ENCODE measurements at places on chromosomes 4 and X. TPM values are rescaled to one million over a fixed set of nuclear protein-coding genes. Genes with fewer than 3 reads are reported as not detected.

DNA sequence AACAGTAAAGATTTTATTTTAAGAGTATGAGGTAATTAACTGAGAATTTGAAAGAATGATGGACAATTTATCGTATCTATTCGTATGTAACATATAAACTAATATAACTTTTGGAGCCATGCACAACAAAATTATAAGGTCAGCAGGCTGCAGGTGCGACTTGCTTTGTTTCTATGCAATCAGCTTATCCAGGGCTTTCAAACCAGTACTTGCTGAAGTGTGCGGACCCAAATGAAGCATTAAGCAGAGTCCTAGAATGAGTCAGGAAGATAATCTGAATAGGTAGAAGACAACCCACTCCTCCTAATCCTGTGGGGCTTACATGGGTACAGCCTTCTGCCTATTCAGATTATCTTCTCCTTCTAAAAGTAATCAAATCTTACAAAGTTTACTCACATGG, 2.1 kb downstream of the NSD2 start:
- no peak for DNase-seq

- no peak for DNase-seq
Observed at GRCh38 chrX:152641996-152642395, 4.3 kb downstream of the GABRQ start.

DNA sequence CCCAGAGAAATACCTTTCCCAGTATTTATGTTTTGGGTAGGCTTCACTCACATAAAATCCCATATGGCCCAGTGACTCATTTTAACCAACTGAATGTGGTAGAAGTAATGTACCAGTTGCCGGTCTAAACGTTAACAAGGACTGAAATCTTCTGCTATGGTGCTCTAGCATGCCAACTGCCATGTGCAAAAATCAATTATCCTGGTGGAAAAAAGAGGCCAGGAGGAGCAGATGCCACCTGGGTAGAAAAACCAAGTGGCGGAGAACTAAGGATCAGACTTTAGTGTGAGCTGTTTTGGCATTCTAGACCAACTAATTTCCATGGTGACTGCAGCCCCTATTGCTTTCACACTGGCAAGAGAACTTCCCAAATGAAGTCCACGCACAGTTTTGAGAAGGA, 1660.7 kb upstream of the ADGRL3 start:
- DNase-seq = no peak

DNA sequence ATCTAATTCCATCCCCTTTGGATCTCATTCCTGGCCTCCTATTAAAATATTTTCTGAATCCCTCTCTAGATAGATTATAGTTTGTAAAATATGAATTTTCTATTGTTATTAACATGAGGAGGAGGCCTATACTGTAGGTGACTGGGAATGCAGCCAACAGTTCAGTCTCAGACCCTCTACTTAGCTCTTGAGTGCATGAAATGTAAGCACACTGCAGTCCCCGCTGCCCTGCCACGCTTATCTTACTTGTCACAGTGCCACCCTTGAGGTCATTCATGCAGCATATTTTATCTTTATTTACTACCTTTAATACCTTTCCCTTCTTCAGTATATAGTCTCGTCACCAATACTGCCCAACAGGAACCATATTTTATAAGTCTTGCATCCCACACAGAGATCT, 151.0 kb downstream of the CAMK2D start:
- DNase-seq = no peak

DNA sequence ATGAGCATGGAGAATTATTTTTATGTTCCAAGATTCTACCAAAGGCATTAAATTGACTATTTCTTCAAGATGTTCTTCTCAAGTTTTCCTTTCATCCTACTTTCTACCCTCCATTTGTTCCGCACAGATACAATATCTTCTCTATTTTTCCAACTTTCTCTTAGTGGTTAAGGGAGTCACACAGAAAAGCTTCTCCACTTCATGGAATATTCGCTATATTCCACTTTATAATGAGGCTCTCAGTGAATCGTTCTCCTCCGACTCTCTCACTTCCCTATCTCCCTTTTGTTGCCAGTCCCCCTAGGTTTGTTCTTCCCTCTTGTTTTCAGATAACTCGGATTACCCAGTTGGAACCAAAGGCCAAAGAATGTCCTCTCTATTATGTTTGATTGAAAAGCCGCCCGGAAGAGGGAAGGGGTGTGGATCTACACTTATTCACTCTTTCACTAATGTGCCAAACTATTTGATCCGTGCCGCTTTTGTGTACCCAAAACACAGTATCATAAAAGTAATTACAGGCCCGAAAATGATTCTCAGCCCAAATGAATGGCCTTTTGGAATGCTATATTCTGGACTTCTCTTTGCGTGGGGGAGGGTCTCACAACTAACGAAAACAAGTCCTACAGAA, 1.2 kb downstream of the SH3D19 start:
- peak; percentile 31 for DNase-seq

GRCh38 chr4:16893141-16893651, 5.2 kb downstream of the LDB2 start:
- no peak for DNase-seq

DNA sequence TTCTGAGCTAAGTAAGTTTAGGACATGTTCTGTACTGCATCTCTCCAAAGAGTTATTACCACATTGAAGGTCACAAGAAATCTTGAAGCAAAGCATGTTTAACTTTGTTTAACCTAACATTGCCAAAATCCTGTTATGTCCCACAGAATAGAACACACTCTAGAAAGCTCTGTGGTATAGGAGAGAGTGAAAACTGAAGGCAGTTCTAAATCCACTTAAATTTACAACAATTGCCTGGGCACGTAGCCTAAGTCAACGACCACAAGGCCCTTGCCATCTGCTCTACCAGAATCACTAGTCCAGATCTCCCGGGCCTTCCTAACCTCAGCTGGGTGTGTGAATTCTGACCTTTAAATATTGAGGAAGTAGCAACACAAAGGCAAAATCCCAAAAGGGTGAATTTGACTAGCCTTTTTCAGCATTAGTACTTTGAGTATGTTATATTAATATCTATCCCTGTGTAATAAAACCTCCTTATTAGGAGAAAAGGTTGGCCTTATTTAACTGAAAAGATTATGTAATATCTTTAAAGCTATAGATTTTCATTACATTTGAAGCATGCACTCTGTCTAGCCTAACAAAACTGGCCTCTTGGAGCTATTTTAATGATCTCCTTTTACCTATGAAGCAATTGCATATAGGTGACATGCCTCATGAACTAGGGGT, 4.5 kb upstream of the MAML3 start:
- no peak for DNase-seq

GRCh38 chr4:56540826-56541225, 35.2 kb downstream of the ARL9 start:
- no peak for DNase-seq

DNA sequence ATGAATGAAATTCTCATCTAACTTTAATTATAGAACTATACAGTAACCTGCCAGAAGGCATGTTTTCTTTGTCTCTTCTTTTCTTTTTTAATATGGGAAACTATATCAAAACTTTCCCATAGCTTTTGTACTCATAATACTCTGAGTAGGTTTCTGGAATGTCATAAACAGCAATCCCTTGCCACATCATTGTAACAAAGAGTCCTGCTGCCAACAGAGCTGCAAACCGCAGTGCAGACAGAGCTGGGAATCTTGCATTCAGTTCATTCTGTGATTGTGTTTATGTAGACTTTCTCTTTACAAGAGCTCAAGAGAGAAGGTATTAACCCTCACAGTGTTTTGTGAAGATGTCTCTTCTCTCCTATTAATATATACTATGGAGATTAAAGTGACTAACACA, 304.4 kb upstream of the SLIT2 start:
- DNase-seq = no peak

DNA sequence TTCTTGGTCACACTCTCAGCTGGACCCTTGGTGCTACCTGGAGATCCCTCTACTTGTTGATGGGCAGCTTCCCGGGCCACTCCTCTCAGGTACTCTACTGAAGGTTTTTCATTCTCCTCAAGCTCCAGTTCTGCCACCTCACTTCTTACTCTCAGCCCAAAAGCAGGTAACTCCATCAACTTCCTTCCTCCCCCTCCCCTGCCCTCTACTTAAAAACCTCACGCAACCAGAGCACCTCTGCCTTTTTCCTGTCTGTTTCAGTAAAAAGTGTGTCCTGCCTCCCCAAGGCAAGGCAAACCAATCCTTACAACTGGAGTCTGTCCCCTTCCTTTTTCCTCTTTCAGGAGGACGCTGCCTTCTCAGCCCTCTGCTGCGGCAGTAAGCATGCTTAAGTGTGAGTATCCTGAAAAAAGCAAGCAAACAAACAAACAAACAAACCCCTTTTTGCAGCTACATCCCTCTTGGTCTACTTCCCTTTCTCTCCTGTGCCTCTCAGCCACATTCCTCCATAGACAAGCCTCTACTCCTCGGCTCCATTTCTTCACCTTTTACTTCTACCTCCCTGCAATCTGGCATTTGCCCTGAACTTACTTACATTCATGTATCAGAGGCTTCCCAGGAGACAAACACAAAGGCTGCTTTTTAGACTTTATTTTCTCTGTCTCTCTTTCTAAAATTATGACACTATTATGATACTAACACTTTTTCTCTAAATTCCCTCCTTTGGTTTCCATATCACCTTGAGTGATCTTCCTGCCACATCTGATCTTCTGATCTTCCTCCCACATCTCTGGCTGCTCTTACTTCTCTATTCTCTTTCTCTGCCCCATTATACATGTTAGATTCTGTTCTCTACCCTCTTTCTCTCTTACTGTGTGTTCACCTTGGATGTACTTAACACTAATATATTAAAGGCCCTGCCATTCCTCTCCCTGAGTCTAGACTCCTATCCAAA, 5.4 kb downstream of the ALPK1 start:
- no peak for DNase-seq

DNA sequence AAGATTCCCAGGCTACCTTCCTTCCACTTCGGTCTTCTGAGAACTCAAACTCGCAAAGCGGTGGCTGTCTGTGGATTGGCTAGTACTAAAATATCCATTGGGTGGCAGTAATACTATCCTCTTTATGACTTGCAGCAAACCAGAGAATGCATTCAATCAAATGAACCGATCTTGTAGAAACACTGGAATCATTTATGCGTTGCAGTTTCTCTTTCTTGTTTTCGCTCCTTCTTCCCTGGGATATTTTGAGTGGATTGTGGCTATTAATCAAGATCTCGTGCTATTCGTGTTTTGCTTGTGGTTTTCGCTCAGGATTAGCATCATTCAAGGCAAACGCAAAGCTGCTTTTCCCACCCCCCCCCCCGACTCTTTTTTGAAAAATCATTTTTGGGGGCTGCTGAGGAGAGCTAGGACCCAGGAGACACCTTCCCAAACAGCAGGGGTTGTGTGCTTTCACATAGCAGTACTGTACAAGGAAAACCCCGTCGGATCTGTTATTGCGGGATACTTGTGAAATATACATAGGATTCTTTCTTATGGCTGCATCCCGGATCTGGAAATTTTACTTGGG, at the start of gene IL1RAPL1:
Gene IL1RAPL1, plus strand, starts transcription at position 466 of the 571 bp plus-strand sequence.
- DNase-seq = no peak

DNA sequence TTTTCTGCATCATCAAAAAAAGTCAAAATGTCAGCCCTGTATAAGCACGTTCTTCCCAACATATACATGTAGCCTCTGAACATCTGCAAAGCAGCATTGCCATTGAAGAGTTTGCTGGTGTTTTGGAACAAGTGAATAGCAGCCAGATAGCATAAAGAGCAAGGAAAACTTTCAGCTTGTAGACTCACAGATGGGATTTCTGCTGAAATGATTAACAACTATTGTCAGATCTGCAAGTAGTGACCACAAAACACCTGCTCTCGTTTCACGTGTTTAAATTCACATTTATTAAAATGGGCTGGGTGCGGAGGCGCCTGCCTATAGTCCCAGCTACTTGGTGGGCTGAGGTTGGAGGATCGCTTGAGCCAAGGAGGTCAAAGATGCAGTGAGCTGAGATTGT, 123.7 kb downstream of the SPRY1 start:
- no peak for DNase-seq

The TCP11X2 gene
- 0.59 TPM for polyA plus RNA-seq

The UGT2B28 gene
- 0.67 TPM for polyA plus RNA-seq

The UGT8 gene
- polyA plus RNA-seq = 10.3 TPM

The TMEM154 gene
- polyA plus RNA-seq = 2.9 TPM

The F9 gene
- polyA plus RNA-seq = not detected

The ADH4 gene
- 1.9 TPM for polyA plus RNA-seq
